Left lung (tissue), 14 donors: ENCODE measurements at places on chromosomes 7 and 10. TPM values are rescaled to one million over a fixed set of nuclear protein-coding genes. Genes with fewer than 3 reads are reported as not detected.

DNA sequence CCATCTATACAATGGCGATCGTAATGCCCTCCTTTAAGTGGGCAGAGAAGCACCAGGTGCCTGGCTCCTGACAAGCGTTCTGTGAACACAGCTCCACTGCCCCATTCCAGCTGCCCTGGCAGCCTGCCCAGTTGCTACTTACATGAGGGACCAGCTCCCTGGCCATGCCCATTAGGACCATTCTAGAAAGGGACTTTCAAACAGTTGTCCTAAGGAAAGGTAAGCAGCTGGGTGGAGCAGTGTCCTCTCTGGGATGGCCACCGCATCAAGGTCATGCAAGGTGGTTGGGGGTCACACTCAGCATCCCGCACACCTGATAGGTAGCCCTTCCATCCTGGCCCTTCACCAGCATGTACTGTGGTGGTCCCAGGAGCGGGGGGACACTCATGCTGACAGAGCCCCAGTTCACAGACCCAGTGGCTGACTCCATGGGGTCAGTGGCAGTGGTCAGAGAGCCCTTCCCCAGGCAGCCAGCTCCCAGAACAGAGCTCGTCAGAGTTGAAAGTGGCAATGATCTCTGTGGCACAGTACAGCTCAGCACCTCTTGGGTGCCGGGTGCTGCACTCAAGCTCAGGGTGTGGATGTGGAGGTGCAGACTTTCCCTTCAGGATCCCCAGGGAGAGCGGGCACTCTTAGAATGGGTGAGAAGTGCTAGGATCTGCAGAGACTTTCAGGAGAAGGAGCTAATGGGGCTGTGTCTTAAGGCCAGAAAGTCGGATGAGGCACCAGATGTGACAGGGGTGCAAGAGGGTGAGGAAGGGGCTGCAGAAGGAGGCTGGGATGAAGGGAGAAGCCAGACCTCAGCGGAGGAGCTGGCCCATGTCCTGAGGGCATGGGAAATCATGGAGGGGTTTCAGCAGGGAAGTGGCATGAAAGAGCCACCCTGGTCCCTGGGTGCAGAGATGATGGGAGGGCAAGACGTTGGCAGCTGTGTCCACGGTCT is 10.9 kb downstream of the MMRN2 start:
- no peak for DNase-seq

GRCh38 chr7:86949779-86950260 is 109.6 kb downstream of the ELAPOR2 start:
- no peak for DNase-seq

DNA sequence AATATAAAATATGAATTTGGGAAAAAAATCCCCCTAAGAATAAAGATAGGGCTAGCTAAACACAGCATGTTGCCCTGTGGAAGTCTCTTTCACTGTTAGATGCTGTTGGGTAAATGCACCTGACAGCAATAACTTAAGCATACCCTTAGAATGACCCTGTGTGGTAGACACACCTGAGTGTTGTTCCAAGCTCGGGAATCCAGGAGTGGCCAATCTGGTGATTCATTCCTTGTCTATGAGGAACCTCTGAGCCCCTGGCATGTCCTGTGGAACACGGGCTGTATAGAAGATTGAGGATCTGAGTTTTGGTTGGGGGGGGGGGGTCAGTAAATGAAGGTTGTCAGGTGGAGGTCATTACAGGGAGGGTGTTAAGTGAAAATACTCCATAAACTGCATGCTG is 730.0 kb upstream of the IGFBP3 start:
- DNase-seq: no peak

GRCh38 chr7:20578257-20578771 is 37.2 kb upstream of the ABCB5 start:
- no peak for DNase-seq

The GPR37 gene
- 2.0 TPM for total RNA-seq

The SLC13A1 gene
- not detected for total RNA-seq
